ENCODE measurements at places on chromosomes 7 and 10.

DNA sequence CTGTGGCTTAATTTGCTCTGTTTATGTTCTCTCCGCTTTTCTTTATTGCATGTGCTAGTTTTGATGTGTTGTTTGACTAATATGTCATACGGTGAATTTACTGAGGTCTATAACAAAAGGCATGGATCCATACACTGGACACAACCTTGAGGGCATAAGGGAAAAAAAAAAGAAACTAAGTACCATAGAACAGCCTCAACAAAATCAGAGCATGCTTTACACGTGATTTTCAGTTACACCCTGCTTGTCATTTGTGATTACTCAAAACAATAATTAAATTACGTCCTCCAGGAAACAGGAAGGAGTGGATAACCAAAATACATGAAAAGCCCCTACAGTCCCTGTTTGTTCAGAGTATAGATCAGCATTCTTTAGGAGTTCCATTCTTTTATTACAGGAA, 150.5 kb downstream of the CRPPA start:
- peak; percentile 3 for DNase-seq

DNA sequence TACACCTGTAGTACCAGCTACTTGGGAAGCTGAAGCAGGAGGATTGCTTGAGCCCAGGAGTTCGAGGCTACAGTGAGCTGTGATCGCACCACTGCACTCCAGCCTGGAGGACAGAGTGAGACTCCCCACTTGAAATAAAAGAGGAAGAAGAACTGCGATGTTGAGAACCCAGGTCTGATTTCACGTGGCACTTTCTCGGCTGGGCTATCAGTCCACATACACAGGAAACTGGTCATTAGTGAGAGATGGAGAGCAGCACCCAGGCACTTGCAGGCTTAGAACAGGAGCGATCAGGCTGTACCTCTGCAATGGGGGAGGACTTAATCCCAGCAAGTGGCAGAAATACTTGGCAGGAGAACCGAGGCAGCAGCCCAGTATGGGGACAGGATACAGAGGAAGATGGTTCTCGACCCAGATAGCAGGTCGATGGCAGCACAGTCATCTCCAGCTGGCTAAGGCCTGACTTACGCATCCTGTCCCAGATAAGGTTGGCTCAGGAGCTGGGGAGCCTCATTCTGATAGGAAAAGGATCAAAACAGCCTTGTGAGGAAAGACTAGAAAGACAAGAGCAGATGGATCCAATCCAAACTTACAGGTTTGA, 487.7 kb upstream of the AUTS2 start:
- DNase-seq = no peak

DNA sequence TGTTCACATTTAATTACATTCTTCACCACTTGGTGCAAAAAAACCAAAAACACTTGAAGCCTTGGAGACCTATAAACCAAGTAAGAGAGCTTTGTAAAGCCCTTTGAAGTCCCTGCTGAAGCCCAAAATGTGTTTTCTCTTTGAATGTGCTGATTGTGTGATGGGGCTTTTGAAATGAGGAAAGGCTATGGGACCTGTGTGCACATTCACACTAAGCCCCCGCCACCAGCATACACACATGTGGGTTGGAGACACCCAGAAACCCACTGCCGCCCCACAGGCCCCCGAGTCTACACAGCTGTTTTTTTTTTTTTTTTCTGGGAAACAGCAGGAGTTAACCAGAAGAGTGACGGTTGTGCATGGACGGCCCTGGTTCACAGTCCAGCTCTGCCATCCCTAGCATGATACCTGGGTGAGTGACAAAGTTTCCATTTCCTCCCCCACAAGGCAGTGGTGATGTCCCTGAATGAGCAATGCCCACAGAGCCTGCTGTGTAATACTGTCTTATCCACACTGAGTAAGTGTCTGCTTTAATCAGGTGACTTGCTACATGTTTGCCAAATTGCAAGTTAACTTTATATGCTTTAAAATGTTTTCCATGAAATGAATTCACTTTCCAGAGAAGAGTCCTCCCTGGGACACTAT, 154.6 kb upstream of the GDF10 start:
- no peak for DNase-seq

GRCh38 chr7:94252971-94253370, 141.7 kb upstream of the COL1A2 start:
- peak; percentile 82 for DNase-seq

DNA sequence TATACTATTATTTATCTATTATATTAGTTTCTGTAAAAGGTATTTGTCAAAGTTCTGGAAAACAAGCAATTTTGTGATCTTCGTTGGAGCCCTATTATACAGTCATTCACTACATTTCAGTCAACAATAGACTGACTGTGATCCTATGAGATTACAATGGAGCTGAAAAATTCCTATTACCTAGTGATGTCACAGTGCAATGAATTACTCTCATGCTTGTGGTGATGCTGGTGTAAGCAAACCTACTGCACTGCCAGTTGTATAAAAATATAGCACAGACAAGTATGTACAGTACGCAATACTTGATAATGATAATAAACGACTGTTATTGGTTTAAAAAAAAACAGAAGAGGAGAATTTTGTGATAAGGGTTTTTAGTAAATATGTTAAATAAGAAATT, 21.4 kb downstream of the OR6V1 start:
- DNase-seq = no peak

DNA sequence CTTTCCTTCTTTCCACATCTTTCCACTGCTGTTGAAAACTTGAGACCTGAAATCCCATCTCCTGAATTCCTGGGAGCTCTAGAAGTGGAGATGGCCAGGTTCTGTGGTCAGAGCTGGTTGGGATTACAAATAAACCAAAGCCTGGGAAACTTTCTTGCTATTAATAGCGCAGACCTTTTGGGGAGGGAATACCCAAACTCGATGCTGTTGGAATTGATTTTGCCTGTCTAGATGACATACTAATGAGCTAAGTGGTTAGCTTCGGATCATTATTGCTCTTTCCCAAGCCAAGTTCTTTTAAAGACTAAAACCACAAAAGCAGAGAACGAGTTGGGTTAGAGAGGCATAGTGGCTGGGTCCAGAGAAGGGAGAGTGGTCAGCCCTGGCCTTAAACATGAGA, 76.6 kb downstream of the TCF7L2 start:
- DNase-seq = no peak

DNA sequence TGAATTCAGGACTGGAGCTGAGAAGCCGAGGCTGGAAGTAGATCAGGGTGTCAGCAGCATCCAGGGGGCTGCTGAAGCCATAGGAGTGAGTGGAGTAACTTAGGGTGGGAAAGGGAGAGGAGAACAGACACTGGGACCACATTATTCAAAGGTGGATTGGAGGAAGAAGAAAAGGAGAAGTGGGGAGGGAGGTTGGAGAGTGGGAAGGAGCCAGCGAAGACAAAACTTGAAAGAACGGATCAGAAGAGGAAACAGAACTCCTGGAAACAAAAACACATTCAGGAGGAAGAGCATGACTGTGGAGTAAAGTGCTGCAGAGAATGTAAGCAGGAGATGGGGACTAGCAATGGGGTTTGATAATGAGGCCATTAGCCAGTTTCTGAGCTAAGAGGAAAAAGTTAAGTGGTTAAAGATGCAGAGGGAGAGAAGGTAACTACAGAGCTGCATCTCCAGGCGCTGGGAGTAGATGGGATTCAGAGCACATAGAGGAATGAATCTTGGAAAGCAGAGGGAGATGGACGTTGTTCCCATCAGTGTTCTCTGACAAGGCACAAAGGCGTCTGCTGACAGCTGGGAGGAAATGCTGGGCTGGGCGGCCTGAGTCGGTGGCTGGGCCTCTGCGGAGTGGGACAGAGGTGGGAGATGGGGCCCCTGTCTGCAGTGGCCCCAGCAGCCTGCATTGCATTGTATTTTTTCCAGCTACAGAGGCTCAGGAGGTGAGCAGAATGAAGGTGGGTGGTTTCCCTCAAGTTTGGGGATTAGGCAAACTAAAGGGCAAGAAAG, 63.1 kb upstream of the LEP start:
- DNase-seq = no peak

DNA sequence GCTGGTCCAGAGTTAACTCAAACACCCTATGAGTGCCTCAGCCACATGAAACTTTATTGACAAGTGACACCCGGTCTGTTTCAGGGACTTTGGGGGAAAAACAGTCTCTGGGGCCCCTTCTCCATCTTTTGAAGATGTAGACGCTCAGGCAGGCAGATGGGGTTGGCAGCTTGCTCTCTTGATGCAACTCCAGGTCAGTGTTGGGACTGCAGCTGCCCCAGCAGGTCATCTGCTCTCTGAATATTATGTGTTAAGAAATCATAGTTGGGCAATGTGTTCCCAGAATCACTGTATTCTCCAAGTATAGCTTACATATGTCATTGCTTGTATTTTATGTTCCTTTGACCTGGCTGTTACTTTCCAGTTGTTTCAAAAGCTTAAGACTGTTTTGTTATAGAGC, 544.9 kb upstream of the MGMT start:
- no peak for DNase-seq

DNA sequence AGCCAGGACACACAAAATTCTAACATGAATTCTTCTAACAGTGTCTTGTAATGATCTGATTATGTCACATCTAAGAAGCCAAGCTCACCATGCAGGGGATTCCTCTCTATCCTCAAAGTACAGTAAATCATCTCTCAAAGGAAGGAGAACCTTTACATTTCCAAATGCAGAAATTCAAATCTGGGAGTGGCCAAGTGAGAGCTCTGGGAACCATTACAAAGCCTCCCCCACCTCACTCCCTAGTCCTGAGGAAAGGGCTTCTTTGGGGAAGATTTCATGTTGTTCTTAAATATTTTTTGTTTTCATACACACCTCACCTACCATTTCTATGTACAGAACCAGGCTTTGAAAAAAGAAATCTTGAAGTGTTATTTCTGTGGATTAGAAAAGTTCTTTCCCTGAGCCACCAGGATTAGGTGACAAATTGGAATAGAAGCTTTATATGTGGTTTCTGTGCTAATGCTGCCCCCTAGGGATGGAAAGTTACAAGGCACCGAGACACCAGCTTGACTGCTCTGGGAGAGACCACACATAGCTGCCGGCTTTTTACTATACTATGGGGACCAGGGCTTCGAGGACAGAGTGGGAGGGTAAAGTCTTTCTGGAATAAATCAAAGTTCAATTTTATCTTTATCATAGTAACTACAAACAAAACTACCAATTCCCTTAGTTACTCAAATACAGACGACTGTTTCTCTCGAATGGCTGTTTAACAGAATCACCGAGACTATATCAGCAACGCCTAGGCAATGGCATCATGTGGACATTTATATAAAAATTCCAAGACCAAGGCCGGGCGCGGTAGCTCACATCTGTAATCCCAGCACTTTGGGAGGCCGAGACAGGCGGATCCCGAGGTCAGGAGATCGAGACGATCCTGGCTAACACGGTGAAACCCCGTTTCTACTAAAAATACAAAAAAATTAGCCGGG, 116.1 kb downstream of the RNF216 start:
- peak; percentile 80 for DNase-seq

DNA sequence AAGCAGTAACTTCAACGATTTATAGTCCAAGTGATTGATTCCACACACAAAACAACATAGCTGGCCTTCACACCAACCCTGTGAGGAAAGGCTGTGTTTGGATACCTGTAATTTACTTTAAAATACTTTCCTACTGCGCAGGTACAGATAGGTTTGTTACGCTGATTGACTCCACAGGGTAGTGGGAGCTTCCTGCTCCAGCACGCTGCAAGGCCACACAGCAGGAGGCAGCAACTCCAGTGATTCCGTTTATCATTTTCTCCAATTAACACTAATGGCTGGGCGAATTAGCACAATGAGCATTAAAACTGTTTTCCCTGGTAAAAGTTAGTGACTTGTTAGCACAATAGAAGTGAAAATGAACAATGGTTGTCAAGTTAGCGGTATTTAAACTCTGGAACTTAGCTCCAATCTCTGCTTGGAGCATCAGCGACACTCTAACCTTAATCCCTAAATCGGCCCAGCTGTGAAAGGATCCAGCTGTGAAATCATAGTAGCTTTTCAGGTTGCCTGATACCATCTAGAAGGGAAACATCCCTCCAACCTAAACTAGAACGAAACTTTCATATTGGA, 959 bp downstream of the DCLRE1C start:
- DNase-seq = peak; percentile 36

DNA sequence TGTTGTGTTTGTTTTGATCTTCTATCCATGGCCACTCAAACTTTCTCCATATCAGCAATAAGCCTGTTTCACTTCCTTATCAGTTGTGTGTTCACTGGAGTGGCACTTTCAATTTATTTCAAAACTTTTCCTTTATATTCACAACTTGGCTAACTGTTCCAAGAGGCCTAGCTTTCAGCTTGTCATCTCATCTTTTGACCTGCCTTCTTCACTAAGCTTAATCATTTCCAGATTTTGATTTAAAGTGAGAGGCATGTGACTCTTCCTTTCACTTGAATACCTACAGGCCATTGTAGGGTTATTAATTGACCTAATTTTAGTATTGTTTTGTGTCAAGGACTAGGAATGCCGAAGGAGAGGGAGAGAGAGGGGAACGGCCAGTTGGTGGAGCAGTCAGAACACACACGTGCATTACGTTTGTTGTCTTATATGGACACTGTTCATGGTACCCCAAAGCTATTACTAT, 5.5 kb upstream of the GNAT3 start:
- no peak for DNase-seq

- DNase-seq = peak; percentile 31
These were observed 31.0 kb upstream of the ABCB4 start for GRCh38 chr7:87506246-87507180.

DNA sequence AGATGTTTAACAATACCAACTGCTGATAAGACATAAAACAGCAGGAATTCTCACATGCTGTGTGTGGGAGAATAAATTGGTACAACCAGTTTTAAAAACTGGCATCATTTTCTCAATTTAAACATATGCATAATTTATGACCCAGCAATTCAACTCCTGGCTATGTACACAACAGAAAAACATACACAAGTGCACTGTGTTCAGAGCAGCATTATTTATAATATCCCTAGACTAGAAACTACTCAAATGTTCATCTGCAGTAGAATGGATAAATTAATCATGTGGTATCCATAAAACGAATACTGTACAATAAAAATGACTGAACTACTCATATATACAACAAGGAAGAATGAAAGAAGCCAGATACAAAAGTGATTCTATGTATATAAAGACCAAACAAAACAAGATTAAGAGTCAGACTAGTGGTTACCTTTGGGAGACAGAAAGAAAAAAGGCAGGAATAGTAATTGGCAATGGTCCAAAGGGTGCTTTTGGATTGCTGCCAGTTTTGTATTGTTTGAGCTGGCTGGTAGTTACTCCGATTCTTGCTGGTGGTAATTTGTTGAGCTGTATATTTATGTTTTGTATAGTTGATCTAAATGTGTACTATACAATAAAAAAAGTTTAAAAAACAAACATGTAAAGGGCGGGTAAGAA, 306.0 kb downstream of the TFEC start:
- peak; percentile 98 for DNase-seq

GRCh38 chr10:103553743-103554487, 60.4 kb downstream of the NEURL1 start:
- DNase-seq = no peak

- DNase-seq = no peak
These were observed 104.2 kb downstream of the WNT2 start for GRCh38 chr7:117218700-117219099.
